ENCODE measurements at places on chromosomes 12 and 14.

- no peak for DNase-seq
Observed at GRCh38 chr12:8035440-8036010, 3.0 kb downstream of the FOXJ2 start.

DNA sequence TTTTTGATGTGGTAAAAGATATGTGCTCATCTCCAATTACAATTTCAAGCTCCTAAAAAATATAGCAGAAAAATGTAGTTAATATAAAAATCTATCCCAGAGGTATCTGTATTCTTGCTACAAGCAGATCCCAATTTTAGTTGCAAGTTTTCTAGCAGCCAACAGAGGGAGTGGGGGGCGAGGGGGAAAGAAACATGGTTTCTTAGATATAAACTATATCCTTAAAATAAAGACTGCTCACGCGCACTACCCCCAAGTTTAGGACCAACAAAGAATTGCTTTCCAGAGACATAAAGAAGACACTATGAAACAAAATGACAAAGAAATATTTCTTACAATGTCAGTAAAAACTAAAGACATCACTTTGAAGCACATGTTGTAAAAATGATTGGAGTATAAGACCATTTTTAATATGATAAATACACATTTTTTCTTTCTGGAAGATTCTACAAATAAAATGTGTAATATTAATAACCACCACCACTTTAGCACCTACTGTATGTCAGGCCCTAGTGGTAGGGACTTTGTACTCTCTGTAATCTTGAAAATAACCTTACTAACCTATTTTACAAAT, 5.4 kb downstream of the MAGOHB start:
- no peak for DNase-seq

DNA sequence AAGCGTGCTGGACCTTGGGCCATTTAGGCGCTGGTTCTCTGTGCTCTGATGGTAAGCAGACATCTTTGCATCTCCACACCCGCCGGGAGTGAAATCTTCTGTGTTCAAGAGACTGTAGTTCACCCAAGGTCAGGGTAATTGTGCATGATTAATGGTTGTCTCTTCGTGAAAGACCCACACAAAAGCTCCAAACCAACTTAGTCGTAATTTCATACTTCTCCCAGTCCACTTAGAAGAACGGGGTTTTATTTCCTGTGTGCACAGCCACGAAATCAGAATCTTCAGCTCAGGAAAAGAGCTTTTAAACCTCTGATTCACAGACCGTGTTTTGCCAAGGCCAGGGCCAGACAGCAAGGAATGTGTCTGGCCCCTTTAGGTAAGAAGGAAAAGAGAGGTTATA, 640.9 kb downstream of the MED13L start:
- peak; percentile 50 for DNase-seq

- peak; percentile 57 for DNase-seq
Observed at GRCh38 chr12:93404961-93405849, 27.5 kb downstream of the NUDT4 start.

- DNase-seq, result peak; percentile 67
Observed at GRCh38 chr12:49622501-49623141, 740 bp upstream of the PRPF40B start.

DNA sequence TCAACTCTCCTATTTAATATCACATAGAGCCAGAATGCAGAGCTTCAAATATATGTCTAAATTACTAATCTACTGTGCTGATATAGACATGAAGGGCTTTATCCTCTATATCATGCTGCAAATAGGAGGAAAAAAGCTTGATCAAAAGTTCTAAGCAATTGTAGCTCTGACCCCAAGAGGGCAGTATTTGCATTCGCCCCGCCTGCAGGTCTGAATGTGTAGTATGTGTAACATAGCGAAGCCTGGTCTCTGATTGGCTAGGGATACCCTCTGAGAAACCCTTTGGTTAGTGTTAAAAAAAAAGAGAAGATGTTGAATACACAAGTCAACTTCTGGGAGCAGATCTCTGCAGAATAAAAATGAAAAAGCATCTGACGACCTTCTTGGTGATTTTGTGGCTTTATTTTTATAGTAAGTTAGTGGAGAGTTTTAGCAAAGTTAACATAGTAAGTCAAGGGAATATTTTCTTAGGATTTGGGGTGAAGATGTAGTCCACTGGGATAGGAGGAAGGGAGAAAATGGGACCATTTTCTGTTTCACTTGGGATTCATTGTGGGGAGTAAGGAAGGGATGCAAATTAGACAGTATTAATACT, 151.6 kb upstream of the OR4E1 start:
- DNase-seq, result peak; percentile 96

GRCh38 chr12:12716151-12716792, 896 bp upstream of the CDKN1B start:
- no peak for DNase-seq

DNA sequence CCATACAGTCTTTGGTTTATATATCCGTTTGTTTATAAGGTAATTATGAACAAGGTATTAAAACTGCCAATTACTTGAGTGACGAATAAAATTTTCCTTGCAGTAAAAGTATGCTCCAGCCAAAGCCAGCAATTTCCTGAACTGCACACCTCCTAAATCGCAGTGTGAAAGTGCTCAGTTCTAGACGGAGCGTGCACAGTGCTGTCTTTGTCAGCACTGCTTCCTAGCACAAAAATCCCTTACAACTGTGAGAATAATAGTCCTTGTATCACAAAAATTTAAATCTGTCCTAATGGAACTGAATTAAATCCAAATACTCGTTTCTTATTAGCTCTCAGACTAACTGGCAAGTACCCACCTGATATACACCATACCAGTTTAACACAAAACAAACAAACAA, 26.3 kb downstream of the LRIG3 start:
- DNase-seq, result no peak

GRCh38 chr12:6062757-6063735, 61.4 kb downstream of the VWF start:
- peak; percentile 73 for DNase-seq

GRCh38 chr14:26872515-26873361, 274.9 kb upstream of the NOVA1 start:
- DNase-seq, result peak; percentile 84

DNA sequence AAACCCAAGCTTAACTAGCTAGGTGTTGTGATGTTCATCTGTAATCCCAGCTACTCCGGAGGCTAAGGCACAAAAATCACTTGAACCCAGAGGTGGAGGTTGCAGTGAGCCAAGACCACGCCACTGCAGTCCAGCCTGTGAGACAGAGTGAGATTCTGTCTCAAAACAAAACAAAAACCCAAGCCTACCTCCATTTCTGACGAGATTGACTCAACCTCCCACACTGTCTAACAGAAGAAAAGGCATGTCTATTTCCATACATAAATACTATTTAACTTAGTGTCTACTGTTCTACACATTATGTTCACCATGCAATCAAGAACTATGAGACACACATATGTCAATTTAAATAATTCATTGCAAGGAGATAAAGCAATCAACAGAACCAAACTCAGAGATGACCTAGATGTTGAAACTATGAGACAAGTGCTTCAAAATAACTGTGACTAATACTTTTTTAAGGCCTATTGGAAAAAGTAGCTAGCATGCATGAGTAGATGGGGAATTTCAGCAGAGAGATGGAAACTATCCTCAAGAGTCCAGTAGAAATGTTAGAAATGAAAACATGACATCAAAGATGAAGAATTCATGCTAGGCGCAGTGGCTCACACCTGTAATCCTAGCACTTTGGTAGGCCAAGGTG, 75.9 kb upstream of the DHRS4 start:
- DNase-seq, result no peak

- no peak for DNase-seq
Observed at GRCh38 chr12:81757731-81758365, 1.3 kb downstream of the PPFIA2 start.

GRCh38 chr12:92502417-92503028, 200.3 kb upstream of the PLEKHG7 start:
- no peak for DNase-seq

GRCh38 chr12:120110550-120111501, 5.7 kb downstream of the RAB35 start:
- DNase-seq, result no peak

DNA sequence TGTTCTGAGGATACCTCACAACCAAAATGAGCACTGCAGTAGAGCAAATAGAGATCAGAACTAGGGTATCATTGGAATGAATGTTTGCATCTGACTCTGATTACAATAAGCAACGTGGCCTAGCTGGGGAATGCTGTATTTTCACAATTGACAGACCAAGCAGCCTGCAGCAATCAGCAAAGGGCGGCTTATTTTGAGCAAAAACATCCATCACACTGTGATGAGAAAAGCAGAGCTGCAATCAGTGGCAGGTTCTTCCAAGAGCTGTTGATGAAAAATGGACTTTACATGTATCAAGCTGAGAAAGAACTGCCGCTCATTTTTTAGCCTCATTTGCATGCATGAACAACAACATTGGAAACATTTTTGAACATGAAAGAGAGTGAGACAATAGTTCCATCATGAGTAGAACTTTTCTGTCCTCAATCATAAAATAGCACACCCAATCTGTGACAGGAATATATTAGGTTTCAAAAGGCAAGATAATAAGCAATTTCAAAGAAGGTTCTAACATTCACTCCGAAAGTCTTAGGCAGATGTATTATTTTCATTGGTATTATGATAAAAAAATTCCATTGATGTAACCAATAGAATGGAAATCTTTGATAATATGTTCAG, 249.7 kb upstream of the FBXO33 start:
- no peak for DNase-seq

DNA sequence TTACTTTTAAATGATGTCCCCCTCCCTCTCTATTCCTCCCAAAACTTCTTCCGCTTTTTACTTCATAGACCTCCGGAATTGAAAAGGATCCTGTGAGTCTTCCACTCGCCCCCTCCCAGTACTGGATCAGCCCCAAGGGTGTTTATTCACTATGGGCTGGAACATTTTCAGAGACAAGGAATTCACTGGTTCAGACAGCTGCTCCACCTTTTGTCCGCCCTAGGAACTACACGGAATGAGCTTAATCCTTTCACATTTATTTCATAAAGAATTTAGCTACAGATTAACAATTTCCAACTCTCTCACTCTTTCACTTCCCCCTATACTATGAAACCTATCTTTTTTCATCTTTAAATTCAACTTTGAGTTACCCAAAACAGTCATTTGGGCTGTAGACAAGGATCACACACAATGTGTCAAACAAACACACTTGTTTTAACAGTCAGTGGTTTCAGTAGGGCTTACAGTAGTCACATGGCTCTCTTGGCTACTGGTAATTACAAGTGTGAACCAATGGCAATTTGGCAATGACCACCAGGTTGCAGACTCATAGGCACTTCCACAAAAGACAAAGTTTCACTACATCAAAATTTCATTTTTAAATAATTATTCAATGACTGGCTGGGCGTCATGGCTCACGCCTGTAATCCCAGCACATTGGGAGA, 20.6 kb downstream of the CNIH1 start:
- peak; percentile 52 for DNase-seq
